Mesenteric fat pad (tissue), 1 donor: ENCODE measurements at places on chromosomes 1 and 21.

- no peak for DNase-seq
These were observed 2.3 kb downstream of the FGR start for GRCh38 chr1:27632387-27633297.

GRCh38 chr21:42799516-42799915 lies 79.8 kb downstream of the WDR4 start:
- peak; percentile 26 for DNase-seq

DNA sequence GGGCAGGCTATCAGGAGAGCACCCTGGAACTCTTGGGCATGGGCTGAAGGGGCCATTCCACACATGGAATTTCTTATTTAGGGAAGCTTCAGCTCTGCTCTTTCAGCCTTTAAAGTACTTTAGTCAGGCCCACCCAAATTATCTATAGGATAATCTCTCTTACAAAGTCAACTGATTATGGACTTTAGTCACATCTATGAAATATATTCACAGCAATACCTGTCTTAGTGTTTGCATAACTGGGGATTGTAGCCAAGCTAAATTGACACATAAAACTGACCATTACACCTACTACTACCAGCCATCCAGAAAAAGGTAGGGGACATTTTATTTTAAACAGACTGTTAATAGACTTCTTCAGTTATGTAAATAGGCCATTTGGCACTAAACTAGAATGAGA lies 114.9 kb upstream of the VANGL1 start:
- no peak for DNase-seq

GRCh38 chr1:79042117-79042516 lies 35.6 kb upstream of the ADGRL4 start:
- no peak for DNase-seq

DNA sequence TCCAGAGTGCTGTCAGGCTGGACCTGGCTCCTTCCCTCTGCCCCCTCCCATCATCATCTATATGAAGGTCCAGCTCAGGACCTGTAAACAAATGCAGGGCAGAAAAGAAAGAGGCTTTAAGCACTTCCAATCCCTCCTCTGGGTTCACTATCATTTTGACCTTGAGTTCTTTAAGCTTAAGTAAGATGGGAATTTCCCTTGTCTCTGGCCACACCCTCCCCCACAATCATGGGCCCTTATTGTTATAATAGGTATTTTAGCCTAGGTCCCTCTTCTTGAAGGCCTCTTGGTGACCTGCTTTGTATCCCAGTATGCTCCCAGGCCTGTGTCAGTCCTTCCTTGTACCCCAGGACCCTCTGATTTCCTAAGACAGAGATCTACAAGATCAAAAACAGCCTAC lies 45.1 kb upstream of the EPS15 start:
- DNase-seq, result no peak

DNA sequence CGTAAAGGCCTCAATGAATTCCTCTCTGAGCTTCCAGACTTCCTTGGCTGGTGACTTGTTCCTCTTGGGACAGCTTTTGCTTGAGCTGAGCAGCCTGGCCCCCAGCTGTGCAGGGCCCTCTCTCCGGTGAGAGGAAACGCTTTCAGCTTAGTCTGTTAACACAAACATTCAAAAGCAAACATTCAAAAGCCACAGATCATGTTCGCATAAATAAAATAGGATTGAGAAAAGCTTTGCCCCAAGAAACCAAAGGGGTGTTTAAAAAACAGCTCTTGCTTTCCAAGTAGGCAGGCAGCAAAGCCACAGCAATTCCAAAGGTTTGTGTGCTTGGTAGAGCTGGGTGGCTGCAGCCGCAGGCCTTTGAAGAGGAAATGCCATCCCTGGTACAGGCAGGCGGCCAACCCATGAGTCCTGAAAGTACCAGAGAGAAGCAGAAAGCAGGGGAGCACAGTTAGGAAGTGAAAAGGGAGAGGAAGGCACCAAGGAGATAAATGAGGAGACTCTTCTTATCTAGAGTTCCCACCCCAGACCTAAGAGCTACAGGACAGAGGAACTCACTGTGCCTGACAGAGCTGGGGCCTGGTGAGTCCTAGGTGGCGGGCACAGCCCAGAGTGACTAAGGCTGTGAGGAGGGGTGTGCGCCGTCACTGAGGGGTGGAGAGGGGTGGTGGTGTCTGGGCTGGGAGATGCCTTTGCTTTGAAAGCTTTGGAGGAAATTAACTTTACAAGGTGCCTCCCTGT lies 48.4 kb downstream of the CCN1 start:
- DNase-seq, result no peak

DNA sequence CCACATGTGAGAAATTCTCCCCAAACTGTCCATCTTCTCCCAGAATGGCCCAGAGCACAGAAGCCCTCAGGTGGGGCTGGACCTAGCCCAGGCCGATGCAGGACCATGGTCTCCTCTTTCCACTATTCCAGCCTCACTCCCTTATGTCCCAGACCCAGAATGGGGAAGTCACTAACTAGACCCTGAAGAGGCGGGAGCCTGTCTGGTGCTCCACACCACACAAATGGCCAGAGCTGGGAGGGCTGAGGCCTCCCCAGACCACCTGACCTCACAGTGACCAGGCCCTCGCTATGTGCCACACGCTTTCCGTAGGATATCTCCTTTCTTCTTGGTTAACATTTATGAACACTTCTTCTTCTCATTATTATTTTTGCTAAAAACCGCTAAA lies 54.9 kb upstream of the EDN2 start:
- DNase-seq, result peak; percentile 62

GRCh38 chr1:107474877-107475612 lies 334.2 kb downstream of the NTNG1 start:
- DNase-seq, result no peak

GRCh38 chr1:61853583-61853982 lies 111.3 kb downstream of the PATJ start:
- no peak for DNase-seq
